Upper lobe of left lung (tissue), 6 donors: ENCODE measurements at places on chromosomes 1 and 21. TPM values are rescaled to one million over a fixed set of nuclear protein-coding genes. Genes with fewer than 3 reads are reported as not detected.

DNA sequence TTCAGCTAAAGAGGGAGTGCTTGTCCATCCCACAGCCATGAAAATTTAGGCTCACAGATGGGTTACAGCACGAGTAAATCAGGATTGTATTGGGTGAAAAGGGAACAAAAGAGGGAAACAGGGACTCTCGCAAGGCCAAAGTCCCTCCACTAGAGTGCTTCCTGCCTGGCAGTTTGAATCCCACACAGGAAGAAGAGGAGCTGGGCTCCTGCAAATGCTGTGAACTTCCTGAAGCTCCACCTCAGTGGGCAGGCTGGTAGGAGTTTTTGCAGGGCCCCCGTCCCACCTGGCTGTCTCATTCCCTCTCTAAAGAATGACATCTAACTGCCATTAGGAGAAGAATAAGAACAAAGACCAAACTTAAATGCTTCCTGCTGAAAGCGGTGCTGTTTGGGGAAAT, 712.0 kb upstream of the PRMT6 start:
- H3K36me3 ChIP-seq = no peaks in the 10 kb centered on the region
- no peak overlapping the region for H3K4me3 ChIP-seq
- H3K27me3 ChIP-seq = no peaks in the 10 kb centered on the region
- no peak for DNase-seq

The FAM177B gene
- total RNA-seq = not detected

DNA sequence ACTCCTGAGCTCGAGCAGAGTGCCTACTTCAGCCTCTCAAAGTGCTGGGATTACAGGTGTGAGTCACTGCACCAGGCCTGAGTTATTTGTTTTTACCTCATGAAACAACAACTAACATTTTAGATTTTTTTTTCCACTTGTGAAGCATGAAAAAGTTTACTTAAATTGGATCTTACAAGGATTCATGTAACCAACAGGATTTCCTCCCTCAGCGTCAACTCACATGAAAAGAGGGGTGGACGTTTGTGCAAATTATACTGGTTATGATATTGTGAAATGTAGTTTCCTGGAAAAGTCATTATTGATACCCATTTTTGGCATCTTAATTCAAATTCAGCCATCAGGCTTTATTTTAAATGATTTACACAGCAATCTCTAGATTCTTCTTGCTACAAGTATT, 6.5 kb downstream of the CNST start:
- H3K4me3 ChIP-seq = no peak overlapping the region
- H3K4me1 ChIP-seq = peaks cover 48% of the 10 kb centered on the region
- H3K27me3 ChIP-seq = no peaks in the 10 kb centered on the region
- no peaks in the 10 kb centered on the region for H3K36me3 ChIP-seq

The CELA2A gene
- total RNA-seq = not detected

DNA sequence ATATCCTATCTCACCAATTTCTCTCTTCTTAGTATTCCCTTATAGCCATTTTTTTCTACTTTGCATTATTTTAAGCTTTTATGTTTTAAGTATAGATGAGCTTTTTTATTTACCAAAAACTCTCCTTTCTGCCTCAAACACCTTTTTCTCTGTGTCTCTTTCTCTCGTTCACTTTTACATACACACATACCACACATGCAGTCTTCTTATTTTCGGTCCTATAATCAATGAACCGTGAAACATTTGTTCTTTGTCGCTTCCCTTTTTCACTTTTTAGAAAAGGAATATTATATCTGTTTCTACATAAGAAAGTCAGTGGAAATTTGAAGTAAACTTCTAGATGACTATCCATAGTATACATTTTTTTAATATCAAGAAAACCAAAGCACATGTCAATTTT, 183.2 kb downstream of the MRPL39 start:
- no peak for DNase-seq
- H3K36me3 ChIP-seq = no peaks in the 10 kb centered on the region
- H3K27me3 ChIP-seq = no peaks in the 10 kb centered on the region
- no peak overlapping the region for H3K27ac ChIP-seq
- H3K4me1 ChIP-seq = no peaks in the 10 kb centered on the region

DNA sequence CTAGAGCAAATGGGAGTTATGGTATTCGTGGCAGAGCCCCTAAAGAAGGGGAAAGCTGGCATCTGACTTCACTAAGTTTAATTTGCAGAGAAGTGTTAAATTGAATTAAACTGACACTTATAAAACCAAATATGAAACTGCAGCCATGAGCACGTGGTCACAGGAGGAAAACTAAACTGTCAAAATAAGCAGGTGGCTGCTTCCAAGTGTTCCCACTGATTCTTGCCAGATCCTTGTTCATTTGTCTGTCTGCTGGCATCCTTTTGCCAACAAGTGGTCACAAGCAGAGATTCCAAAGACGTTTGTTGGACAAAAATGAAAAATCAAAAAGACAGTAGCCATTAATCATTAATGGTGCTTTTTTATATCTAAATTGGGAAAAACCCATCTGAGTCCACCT, 6.5 kb upstream of the CELA2B start:
- no peak overlapping the region for H3K4me3 ChIP-seq
- H3K36me3 ChIP-seq = no peaks in the 10 kb centered on the region
- no peaks in the 10 kb centered on the region for H3K4me1 ChIP-seq
- DNase-seq = no peak

The FCRL5 gene
- 3.1 TPM for total RNA-seq

The LEPR gene
- 37.3 TPM for total RNA-seq

The PDZK1IP1 gene
- total RNA-seq = 44.8 TPM

- H3K4me3 ChIP-seq = no peak overlapping the region
- peaks cover 21% of the 10 kb centered on the region for H3K4me1 ChIP-seq
- no peaks in the 10 kb centered on the region for H3K27me3 ChIP-seq
- DNase-seq = peak; percentile 86
Observed at GRCh38 chr1:10738061-10739058, 58.1 kb downstream of the CASZ1 start.

GRCh38 chr1:199878823-199879222, 148.7 kb upstream of the NR5A2 start:
- DNase-seq = no peak
- H3K36me3 ChIP-seq = no peaks in the 10 kb centered on the region
- H3K27me3 ChIP-seq = no peaks in the 10 kb centered on the region
- no peak overlapping the region for H3K4me3 ChIP-seq
- no peaks in the 10 kb centered on the region for H3K4me1 ChIP-seq

DNA sequence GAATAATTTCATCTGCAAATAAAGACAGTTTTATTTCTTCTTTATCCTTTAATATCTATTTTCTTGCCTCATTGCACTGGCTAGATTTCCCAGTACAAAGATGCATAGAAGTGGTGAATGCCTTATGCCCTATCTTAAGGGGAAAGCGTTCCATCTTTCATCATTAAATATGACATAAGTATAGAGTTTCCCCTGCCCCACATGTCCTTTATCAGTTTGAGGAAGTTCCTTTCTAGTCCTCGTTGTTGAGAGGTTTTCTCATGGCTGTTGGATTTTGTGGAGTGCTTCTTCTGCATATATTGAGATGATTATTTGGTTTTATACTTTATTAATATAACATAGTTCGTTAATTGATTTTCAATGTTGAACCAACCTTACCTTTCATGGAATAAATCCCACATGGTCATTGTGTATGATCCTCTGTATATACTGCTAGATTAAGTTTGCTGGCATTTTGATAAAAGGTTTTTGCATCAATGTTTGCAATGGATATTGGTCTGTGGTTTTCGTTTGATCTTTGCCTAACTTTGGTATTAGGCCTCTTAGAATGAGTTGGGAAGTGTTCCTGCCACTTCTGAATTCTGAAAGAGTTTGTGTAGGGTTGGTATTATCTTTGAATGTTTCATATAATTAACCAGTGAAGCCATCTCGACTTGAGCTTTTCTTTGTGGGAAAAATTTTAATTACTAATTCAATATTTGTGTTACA, 15.6 kb downstream of the PRKACB start:
- no peaks in the 10 kb centered on the region for H3K4me1 ChIP-seq
- H3K27me3 ChIP-seq = no peaks in the 10 kb centered on the region
- no peak for DNase-seq
- no peak overlapping the region for H3K27ac ChIP-seq
- no peaks in the 10 kb centered on the region for H3K36me3 ChIP-seq

The FAM72C gene
- 0.13 TPM for total RNA-seq

GRCh38 chr1:46519209-46519608, 29.6 kb downstream of the DMBX1 start:
- H3K27ac ChIP-seq = no peak overlapping the region
- DNase-seq = no peak
- no peaks in the 10 kb centered on the region for H3K27me3 ChIP-seq
- no peak overlapping the region for H3K4me3 ChIP-seq
- H3K36me3 ChIP-seq = no peaks in the 10 kb centered on the region
- H3K4me1 ChIP-seq = peaks cover 14% of the 10 kb centered on the region

GRCh38 chr21:39599191-39599970, 13.4 kb upstream of the B3GALT5 start:
- no peaks in the 10 kb centered on the region for H3K27me3 ChIP-seq
- no peaks in the 10 kb centered on the region for H3K4me1 ChIP-seq
- H3K27ac ChIP-seq = no peak overlapping the region
- H3K4me3 ChIP-seq = no peak overlapping the region
- no peaks in the 10 kb centered on the region for H3K36me3 ChIP-seq
- DNase-seq = no peak

The GPR52 gene
- 1.4 TPM for total RNA-seq

The TBX19 gene
- 2.5 TPM for total RNA-seq

DNA sequence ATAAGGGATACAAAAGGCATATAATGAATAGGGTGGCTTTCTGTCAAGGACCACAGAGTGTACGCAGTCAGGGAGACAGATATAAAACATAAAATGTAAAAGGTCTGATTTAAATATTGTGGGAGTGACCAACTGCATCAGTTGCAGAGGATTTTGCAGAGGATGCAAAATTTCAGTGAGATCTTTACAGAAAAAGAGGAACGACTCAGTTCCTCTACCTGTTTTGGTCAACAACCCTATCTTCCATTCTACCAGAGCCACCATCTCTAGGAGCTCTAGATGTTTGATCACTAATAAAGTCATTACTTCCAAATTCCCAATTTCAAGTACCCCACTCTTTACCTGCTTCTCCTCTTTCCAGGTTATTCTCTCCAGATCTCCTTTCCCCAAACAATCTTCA, 16.5 kb downstream of the SOD1 start:
- peaks cover 6% of the 10 kb centered on the region for H3K36me3 ChIP-seq
- H3K4me3 ChIP-seq = no peak overlapping the region
- H3K27ac ChIP-seq = no peak overlapping the region
- H3K27me3 ChIP-seq = no peaks in the 10 kb centered on the region
- no peak for DNase-seq

DNA sequence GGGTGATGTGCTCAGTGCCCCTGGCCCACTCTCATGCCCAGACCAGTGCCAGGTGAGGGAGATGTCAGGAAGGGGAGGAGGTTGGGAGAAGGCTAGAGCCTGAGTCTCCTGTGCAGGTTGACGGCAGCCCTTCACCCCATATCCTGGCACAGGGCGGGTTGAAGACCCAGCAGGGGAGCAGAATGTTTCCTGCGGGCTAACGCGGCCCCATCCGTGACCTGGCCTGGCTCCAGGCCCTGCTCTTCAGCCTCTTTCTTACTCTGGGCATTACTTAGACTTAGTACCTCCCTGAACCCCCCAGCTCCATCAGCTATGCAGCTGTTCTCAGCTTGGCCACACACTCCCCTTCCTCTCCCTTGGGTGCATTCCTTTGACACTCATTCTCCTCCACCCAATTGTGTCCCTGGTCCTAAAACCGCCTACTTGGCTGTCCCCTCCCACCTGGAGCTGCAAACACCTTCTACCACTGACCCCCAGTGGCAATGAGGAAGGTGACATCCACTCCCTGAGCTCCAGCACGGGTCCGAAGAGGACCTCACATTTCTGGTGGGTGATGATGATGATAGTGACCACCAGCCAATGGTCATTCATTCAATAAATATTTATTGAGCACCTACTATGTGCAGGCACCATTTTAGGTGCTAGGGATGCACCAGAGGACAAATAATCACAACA, 179.0 kb downstream of the PTPRU start:
- H3K4me1 ChIP-seq = no peaks in the 10 kb centered on the region
- peak; percentile 41 for DNase-seq
- no peak overlapping the region for H3K4me3 ChIP-seq
- no peaks in the 10 kb centered on the region for H3K36me3 ChIP-seq
- H3K27me3 ChIP-seq = no peaks in the 10 kb centered on the region
- no peak overlapping the region for H3K27ac ChIP-seq

DNA sequence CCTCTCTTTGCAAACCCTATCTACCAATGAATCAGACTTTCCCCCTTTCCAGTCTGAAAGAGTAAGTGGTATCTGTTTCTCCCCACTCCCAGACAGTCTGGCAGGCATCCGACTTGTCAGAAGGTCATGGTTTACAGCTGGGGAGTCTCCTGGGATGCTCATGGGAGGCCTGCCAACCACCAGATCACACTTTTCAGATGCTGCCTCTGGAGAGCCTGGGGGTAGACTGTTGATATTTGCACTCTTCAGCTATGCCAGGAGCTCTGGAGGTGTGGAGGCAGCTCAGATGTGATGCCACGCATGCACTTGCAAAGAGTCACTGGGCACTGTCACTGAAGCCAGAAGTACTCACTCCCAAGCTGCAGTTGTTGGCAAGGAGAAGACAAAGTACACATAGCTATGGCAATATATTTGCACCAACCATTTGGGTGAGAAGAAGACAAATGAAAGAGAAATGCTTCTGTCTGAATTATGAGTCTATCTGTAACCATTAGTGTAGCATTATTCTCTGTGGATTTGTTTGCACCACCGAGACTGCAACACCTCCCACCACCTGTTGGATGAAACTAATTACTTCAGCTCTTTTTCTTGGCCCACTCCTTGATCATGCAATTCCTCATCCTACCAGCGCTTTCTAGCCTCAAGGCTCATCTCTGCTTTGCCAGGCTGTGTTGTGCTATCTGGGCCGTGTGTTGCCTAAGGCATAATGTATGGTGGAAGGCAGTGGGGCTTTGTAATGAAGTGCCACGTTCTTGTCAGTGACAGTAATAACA, 133.0 kb upstream of the SPAG17 start:
- H3K4me3 ChIP-seq = no peak overlapping the region
- H3K27me3 ChIP-seq = no peaks in the 10 kb centered on the region
- H3K36me3 ChIP-seq = no peaks in the 10 kb centered on the region
- H3K4me1 ChIP-seq = no peaks in the 10 kb centered on the region
- DNase-seq = no peak

The ASPM gene
- under 0.01 TPM for total RNA-seq

DNA sequence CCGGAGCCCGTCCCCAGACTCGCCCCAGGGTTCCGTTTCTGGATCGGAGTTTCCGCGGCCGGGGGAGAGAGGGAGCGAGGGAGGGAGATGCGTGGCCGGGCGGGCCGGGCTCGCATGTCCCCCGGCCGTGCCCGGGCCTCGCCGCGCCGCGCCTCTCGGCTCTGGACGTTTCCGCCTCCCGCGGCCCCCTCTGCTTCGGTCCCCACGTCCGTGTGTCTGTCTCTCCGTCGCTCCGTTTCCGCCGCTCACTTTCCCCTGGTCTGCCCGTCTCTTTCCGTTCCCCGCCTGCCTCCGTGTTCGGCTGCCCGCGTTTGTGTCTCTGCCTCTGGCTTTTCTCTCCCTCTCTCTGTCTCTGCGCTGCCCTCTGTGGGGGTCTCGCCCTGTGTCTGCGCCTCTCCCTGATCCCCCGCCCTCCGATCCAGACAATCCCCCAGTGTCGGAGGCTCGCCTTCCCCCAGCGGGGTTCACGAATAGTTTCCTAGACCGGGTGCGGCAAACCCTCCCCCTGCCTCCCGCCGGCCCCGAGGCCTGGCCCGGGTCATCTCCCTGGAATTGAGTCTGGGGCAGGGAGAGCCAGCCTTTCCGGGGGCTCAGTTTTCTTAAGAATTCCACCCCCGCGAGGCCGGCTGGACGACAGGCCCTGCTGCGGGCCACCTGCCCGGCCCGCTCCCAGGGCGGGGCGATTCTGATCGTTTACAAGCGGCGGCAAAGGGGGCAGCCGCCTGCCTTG, 735 bp downstream of the NBL1 start:
- DNase-seq = peak; percentile 88
- H3K36me3 ChIP-seq = no peaks in the 10 kb centered on the region
- no peaks in the 10 kb centered on the region for H3K27me3 ChIP-seq
